ENCODE measurements at places on chromosomes 1 and 21.

GRCh38 chr1:11920239-11920903 lies 5.9 kb downstream of the KIAA2013 start:
- DNase-seq, result no peak

GRCh38 chr1:15075817-15076216 lies 77.7 kb upstream of the TMEM51 start:
- DNase-seq, result no peak

- no peak for DNase-seq
Observed at GRCh38 chr1:204373911-204374310, 14.2 kb upstream of the PLEKHA6 start.

GRCh38 chr1:3657578-3658230 lies 5.4 kb downstream of the TP73 start:
- DNase-seq, result no peak

DNA sequence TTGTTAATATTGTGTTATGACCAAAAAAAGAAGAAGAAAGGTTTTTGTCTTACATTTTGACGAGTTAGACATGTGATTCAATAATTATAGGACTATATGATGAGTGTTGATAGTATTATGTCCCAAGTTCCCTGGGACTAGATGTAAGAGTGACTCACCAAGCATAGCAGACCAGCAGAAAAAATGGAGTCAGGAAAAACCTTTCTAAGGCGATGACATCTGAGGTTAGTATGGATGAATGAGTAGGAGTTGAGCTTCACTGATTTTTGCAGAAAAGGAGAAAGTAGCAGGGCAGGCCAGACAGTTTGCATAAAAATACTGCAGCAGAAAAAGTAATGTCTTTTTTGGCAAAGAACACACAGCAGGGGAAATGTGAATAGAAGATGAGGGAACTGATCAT lies 1041.3 kb upstream of the ADGRL4 start:
- DNase-seq, result no peak

GRCh38 chr1:69827732-69828131 lies 260.0 kb downstream of the LRRC7 start:
- DNase-seq, result no peak

DNA sequence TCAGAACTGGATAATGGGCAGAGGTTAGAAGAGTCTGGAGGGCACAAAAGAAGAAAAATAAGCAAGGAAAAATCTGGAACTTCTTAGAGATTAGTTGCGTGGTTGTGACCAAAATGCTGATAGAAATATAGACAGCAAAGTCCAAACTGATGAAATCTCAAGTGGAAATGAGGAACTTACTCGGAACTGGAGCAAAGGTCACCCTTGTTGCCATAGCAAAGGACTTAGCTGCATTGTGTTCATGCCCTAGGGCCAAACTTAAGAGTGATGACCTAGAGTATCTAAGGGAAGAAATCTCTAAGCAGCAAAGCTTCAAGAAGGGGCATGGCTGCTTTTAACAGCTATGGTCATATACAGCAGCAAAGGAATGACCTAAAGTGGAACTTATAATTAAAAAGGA lies 180.0 kb downstream of the TTLL7 start:
- DNase-seq, result no peak

DNA sequence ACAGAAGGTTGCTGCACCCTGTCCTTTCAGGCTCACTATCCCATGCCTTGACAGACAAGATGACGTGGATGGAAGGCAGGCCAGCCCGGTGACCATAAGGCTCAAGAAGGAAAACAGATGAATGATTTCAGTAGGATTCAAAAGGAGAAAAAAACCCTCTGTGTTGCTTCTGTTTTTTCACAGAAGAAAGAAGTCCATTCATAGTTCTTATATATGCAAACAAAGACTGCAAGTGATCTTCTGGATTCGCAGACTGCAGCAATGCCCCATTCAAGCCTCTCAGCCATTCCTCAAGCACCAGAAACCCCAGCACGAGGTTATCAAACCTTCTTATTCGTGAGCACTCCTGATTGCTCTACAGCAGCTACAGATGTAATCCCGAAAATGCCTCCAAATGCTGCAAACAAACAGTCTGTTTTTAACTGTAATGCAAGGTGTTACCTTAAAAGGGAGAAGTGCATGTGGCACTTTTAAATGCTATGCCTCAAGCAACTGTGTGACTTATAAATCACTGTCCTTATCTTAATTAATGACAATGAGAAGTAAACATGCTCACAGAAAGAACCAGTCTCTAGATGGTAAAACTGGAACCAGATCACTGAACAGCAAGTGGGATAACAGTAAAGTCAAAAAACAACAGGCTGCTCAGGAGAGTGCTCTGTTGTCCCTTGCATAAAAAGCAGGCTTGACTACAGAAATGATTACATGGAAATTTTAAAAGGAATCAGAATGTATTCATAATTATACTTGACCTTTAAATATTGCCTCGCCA lies 173.9 kb downstream of the HHIPL2 start:
- DNase-seq, result no peak

DNA sequence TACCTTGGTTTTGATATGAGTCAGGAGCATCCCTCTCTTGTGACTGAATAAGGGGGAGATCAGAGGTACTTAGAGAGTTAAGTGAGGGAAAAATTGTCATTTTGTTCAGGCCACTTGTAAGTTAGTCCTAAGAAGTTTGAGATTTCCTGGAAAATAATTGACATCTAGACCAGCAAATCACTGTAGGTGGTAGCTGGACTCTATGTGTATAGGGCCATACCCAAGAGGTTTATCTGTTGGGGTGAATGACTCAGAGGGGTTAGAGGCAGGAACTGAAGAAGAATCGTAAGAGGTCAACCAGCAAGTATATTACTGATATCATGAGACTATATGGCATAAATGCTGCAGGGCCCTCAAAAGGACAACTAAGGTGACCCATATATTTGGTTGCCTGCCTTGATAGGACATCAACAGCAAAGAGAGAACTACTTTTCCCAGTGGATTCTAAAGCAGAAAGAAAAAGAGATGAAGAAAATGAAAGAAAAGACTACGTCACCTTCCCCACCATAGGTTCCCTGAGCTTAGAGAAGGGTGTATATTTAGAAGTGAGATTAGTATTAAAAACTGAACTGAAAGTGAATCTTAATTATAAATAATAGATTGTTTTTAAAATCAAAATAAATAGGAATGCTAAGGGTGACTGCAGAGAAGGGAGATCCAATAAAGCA lies 8.0 kb upstream of the RNPC3 start:
- no peak for DNase-seq

DNA sequence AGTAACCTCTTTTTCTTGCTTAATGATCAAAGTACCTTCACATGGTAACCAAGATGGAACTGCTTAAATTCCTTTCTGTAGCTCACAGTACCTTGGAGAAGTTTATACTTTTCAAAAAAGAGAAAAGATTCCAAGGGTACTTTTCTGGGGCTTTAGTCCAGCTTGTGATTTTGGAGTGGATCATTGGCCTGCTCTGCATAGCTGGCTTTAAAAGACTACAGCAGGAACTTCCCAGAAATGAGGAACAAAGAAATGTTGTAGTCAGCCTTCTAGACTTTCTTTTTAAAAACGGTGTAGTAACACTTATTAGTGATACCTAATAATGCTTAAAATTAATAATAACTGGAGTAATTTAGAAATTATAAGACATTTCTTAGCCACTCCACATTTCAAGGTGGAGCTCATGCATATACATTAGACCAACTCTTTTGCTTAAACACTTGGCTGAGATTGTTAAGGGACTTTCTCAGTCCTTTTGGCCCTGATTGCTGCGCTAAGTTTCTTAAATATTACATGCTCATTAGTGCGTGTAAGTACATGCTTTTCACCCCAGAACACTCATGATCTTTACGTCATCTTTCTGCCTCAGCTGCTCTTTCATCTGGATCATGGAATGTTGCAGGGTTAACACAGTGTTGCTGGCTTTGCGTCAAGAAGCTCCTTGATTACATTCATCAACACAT lies 57.3 kb downstream of the SDCCAG8 start:
- DNase-seq, result no peak

GRCh38 chr1:31736675-31737074 lies 27.5 kb downstream of the ADGRB2 start:
- no peak for DNase-seq

DNA sequence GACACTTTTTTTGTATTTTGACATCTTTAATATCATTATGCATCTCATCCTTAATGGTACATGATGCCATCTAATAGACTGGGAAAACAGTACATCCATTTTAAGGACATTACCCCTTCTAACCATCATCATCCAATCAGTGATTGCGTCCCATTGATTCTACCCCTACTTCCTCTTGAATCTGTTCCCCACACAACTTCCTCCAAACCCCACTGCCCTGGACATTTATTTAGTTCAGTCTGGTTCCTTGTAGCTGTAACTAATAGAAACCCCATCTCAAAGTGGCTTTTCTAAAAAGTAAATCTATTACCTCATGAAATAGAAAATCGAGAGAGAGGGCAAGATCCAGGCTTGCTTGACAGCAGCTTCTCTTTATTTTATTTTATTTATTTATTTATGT lies 2.1 kb upstream of the ITLN1 start:
- no peak for DNase-seq

DNA sequence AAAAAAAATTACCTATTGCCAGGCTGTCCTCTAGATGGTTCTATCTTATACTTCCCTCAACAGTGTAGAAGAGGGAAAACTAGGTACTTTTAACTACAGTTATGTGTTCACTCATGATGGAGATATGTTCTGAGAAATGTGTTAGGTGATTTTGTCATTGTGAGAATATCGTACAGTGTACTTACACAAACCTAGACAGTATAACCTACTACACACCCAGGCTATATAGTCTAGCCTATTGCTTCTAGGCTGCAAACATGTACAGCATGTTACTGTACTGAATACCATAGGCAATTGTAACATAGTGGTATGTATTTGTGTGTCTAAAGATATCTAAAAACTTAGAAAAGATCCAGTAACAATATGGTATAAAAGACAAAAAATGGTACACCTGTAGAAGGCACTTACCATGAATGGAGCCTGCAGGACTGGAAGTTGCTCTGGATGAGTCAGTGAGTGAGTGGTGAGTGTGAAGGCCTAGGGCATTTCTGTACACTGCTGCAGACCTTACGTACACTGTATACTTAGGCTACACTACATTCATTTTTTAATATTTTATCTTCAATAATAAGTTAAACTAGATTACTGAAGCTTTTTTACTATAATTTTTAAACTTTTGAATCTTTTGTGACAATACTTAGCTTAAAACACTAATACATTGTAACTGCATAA lies 13.2 kb downstream of the MGST3 start:
- DNase-seq, result no peak

- DNase-seq, result no peak
Observed at GRCh38 chr21:17796037-17796403, 23.1 kb downstream of the C21orf91 start.

- no peak for DNase-seq
Observed at GRCh38 chr1:28323720-28324119, 5.1 kb upstream of the MED18 start.

DNA sequence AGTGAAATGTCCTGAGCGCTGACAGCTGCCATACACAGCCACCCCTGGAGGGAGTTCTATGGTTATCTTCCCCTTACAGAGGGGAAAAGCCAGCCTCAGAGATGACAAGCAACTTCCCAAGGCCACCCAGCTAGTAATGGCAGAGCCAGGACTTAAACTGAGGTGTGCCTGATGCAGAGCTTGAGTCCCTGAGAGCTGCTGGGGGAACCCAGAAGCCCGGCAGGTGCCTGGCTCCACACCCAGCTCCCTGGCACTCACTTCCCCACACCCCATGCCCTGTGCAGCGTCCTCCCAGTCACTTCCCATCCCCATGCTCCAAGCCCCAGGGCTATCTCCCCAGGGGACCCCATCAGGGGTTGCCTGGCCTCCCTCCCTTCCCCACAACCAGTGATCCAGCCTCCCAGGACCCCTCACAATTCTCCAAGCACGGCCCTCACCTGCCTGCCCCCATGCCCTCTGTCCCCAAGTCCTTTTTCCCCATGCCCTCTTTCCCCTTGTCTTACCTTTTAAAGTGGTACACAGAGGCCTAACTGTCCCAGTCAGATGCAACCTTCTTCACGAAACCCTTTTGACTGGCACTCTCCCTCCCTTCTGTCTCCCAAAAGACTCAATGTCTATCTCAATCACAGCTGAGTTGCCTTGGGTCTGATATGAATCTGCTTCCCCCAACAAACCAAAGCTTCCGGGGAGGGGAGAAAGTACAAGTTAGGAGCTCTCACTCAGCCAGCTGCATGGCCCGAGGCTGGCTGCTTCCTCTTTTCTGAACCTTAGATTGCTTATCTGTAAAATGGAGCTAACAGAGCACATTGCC lies 39.8 kb upstream of the LRP8 start:
- DNase-seq, result no peak

GRCh38 chr1:172980456-172980855 lies 70.3 kb downstream of the TNFSF18 start:
- no peak for DNase-seq

GRCh38 chr1:201925981-201926645 lies 20.2 kb downstream of the LMOD1 start:
- DNase-seq, result no peak

DNA sequence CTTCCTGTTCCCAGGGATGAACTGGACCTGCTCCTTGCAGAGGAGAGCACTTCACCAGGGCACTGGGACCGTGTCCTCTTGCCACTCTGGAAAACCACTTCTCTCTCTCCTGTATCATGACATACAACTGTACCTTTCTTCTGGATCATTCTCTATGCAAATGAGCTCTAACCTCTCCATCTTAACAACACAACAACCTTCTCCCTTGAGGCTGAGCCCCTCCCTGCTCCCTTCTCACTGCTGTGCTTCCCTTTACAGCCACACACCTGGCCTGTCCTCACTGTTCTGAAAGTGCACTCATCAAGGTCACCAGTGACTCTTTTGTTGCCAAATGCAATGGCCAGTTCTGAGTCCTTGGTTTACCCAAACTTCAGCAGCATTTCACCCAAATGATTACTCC lies 54.5 kb upstream of the MRPS6 start:
- DNase-seq, result no peak

All from stimulated activated CD4-positive, alpha-beta T cell treated with anti-CD3 and anti-CD28 coated beads, Interleukin-2, amount 100 ng/mL, for 48 hours (primary cell).